ENCODE measurements at places on chromosomes 11 and 22.

- no peak for DNase-seq
These were observed 8.7 kb downstream of the GRIK4 start for GRCh38 chr11:120520091-120520822.

DNA sequence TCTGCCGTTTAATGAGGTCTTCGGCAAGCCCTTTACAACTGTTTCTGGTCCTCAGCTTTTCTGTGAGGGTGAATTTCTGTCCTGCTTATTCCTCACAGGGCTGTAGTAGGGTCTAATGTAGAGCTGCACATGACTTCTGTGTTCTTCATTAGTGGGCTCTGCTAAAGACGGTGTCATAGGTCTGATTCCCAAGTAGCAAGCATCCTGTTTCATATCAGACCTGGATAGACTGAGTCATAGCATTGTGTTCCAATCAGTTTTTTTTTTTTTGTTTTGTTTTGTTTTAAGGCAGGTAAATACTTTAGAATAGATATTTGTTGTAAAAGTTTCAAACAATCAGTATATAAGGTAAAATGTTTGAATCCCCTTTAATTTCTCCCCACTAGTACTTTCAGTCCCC, 35.4 kb downstream of the BIRC2 start:
- DNase-seq: no peak

DNA sequence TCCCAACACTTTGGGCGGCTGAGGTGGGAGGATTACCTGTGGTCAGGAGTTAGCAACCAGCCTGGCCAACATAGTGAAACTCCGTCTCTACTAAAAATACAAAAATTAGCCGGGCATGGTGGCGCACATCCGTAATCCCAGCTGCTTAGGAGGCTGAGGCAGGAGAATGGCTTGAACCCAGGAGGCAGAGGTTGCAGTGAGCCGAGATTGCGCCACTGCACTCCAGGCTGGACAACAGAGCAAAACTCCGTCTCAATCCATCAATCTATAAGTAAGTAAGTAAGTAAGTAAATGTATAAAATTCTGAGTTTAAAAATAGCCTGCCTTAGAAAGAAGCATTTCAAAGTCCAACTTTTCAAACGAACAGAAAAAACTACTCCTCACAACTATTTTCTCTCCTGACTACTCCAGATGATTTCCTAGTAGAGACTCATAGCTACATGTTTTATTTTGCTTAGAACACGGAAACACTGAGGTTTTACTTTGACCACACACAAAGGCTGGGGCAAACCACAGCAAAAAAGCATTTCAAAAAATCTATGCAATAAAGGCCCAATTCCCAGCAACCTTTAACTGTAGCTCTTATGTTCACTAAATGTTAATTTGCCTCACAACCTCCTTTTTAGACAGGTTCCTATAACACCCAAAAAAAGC, 16.3 kb downstream of the SPTY2D1 start:
- DNase-seq: no peak

DNA sequence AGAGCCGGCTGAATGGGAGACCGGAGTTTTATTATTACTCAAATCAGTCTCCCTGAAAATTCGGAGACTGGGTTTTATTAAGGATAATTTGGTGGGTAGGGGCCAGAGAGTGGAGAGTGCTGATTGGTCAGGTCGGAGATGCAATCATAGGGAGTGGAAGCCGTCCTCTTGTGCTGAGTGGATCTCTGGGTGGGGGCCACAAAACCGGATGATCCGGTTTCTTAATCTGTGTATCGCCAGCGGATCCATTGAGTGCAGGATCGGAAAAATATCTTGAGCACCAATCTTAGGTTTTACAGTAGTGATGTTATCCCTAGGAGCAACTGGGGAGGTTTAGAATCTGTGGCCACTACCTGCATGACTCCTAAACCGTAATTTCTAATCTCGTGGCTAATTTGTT, 886 bp upstream of the NIPSNAP1 start:
- no peak for DNase-seq

DNA sequence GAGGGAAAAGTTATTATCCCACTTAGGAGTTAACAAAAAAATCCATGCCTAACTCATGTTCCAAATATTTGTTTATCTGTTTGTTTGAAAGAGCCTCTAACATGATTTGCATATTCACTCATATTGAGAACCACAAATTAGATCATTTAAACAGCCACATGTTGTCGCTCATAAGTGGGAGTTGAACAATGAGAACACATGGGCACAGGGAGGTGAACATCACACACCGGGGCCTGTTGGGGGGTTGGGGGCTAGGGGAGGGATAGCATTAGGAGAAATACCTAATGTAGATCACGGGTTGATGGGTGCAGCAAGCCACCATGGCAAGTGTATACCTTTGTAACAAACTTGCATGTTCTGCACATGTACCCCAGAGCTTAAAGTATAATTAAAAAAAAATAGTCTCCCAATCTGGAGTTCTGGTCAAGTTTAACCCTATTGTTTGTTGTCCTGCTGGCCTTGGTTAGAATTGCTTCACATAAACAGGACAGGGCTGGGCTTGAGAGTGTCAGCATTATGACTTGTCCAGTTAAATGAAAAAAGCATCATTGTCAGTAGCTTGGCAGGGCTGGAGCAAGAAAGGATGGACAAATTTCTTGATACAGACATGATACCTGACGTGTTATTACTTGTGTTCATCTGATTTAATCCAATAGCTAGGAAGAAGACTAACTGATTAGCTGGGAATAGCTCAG, 57.8 kb upstream of the PSMA1 start:
- no peak for DNase-seq

GRCh38 chr11:63321723-63322122, 47.9 kb upstream of the SLC22A9 start:
- DNase-seq: no peak

- no peak for DNase-seq
These were observed 33.1 kb upstream of the SMPD1 start for GRCh38 chr11:6357222-6357621.

DNA sequence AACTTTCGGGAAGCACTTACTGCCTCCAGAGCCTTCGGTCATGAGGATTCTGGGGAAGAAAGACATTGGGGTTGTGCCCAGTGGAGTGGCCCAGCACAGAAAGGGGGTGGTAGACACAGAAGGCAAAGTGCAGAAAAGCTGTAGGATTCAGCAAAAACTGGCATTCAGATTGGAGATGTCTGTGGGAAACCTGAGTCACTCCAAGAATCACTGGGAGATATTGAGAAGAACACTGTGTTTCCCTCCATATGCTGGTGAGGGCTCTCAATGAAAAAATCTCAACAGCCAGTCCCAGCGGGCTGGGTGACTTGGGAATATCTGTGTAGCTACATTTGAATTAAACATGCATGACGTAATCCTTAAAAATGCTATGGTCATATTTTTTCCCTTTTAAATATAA, 61.2 kb upstream of the RCN1 start:
- no peak for DNase-seq

- no peak for DNase-seq
These were observed 35.0 kb upstream of the MOB2 start for GRCh38 chr11:1521382-1522080.

GRCh38 chr22:27840436-27840835, 38.9 kb upstream of the MN1 start:
- no peak for DNase-seq

DNA sequence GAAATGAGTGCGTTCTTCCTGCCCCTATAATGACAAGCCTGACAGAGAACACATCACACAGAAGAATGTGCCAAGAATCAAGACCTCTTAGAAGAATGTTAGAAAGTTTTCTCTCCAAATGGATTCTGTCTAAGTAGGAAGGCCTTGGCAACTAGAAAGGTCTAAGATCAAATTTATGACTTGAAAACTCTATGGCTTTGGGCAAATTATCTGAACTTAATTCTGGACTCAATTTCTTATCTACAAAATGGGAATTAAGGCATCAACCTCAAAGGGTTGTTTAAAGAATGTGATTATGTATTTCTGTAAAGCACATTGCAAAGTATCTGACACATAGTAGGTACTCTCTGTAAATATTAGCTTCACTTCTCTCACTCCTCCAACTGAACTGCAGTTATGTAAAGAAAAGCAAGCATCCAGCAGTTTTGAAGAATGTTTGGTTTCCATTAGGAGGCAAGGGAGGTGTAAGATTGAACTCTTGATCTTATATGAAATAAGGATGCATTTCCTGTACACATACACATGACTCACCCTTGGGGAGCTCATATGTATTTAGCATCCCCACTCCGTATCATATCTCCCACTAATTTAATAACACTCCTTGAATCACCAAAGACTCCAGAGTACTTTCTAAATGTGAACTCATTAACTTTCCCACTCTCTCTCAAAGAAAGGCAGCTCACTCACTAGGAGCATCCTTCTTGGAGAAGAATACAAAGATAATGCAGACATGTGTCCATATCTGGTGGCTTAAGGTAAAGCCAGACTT, 77.6 kb downstream of the ETS1 start:
- DNase-seq: no peak

GRCh38 chr11:70311616-70312015, 41.1 kb downstream of the PPFIA1 start:
- DNase-seq: no peak

- no peak for DNase-seq
These were observed 42.6 kb upstream of the EED start for GRCh38 chr11:86202013-86202336.

Measured in stimulated activated CD4-positive, alpha-beta T cell treated with anti-CD3 and anti-CD28 coated beads, Interleukin-15, amount 100 ng/mL, for 1 hour (primary cell).